ENCODE measurements at places on chromosomes 1 and 21.

DNA sequence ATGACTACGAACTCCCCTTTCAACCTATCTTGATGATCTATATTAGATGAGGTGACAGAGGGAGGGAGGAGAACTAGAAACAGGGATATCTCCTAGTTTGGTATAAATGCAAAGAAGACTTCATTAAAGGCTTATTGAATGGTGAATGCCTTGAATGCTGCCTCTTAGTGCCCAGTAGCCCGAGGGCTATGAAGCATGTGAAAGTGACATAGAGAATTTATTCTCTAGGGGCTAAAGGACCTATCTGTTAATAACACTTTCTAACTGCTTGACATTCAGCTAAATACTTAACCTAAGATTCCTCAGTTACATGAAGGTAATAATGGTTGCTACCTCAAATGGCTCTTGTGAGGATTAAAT lies 764.1 kb downstream of the LTN1 start:
- no peak for DNase-seq

- DNase-seq: no peak
Observed at GRCh38 chr1:94734963-94735901, 84.9 kb upstream of the SLC44A3 start.

- no peak for DNase-seq
Observed at GRCh38 chr1:109807402-109807801, 43.7 kb upstream of the EPS8L3 start.

DNA sequence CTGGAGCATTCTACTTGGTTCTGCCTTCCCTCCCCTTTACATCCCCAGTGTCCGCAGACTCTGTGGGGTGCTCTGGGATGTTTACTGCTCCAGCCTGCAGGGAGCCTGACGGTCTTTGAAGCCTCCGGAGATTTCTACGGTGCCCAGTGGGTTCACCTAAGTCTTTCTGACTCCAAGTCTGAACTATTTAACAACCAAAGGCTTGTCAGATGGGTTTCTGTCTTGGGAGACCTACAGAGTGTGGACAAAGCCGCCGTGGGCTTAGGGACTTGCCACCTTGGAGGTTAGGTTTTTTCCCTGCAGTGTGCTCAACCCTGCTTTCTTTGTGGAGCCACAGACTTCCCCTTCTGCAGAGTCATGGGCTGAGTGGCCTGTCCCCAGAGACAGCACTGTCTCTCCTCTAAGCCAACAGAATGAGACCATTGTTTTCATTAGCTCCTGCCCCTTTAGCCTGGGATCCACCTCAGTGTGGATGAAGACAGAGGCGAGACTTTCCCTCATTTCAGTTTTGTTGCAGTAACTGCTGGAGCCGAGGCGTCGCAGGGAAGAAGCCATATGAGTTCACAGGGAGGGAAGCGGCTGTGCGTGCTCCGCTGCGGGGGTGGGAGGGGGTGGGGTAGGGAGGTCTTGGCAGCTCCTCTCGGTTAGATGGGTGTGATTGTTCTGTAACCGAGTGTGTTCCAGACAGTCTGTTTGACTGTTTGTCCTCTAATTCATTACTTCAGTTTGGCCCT lies 120.7 kb downstream of the CNIH3 start:
- DNase-seq: no peak

GRCh38 chr1:2228694-2229036 lies 546 bp downstream of the SKI start:
- DNase-seq: no peak

- no peak for DNase-seq
Observed at GRCh38 chr1:22177354-22178003, 34.6 kb upstream of the WNT4 start.

DNA sequence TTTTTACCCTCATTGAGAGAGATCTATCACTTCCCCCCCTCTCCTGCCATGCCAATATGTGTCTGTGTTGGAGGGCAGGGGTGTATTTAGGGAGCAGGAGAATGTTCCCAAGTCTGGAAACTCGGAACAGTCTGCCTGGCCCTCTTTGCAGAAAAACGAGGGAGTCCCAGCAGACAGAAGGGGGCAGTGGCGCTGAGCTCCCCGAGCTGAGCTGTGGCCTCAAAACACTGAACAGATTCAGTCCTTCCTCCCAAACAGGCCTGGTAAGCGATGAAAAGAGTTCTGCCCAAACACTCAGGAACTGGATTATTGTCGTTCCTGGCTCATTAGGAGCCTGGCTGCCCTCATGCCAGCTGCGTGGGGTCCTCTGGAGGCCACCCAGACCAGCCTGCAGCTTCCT lies 981 bp downstream of the CLDN14 start:
- peak; percentile 17 for DNase-seq

DNA sequence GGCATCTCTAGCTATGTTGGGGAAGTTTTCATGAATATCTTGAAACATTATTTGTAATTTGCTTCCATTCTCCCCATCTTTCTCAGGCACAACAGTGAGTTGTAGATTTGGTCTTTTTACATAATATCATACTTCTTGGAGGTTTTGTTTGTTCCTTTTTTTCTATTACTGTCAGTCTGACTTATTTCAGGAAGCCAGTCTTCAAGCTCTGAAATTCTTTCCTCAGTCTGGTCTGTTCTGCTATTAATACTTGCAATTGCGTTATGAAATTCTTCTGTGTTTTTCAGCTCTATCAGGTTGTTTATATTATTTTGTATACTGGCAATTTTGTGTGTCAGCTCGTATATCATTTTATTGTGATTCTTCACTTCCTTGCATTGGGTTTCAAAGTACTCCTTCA lies 424.6 kb upstream of the PTBP2 start:
- DNase-seq: no peak

DNA sequence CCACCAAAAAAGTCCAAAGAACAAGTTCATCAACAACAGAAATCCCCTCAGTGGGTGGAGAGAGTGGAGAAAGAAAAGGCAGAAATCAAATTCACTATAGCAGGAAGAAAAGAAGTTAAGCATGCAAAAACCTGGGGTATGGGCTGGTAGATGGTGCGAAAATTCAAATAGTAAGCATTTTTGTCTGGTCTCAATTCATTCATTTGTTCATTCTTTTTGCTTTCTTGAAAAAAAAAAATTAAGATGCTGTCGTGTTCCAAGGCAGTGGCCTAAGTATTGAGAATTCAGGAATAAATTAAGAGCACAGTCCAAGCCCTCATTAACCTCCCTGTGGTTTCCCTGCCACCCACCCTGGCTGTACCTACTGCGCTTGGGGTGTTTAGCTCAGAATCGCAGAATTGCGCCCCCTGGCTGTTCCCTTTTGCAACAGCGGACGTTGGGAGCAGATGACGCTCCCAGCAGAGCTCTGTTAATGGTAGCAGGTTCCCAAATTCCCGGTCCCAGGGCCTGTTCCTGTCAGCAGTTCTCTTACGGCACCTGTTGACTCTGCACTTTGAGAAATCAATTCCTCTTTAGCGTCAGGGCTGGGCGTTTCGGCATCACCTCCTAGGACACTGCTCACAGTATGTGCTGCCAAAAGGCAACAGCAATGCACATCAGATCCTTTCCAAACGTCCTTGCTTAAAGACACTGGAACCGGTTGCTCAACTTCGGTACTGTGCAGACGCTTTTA lies 34.0 kb upstream of the SSX2IP start:
- DNase-seq: no peak

- no peak for DNase-seq
Observed at GRCh38 chr1:162596514-162597170, 35.1 kb downstream of the UAP1 start.

DNA sequence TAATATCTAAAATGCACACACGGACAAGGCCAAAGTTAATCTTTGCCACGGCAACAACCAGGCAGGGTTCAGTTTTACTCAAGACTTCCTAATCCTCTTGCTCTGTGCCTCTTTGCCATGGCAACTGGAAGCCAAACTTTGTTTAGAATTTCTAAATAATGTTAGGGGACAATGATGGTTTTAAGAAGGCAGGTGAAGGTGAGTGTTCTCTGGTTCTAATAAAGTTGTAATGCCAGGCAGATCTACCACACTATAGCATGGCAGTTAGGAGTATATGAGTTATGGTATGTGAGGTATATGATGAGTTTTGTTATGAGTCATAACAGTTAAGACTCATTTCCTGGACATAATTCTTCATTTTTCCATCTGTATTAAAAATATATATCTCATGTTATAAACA lies 2.7 kb downstream of the PTPRC start:
- no peak for DNase-seq

DNA sequence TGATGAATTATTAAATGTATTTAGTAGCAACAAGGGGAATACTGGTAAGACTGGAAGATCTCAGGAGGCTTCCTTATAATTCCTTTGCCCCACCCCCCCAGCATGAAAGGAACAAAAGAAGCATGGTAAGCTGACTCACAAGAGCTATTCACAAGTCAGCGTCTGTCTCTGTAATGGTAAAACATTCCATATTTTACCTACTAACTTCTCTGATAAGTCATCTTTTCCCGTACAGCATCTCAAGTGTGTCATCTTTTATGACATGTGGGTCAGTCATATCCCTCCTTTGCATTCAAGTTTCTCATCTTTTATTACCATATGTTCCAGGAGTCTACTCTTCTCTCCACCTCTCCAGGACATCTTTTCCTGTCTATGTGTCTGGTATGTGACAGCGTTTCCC lies 241.3 kb downstream of the PLA2G4A start:
- no peak for DNase-seq

DNA sequence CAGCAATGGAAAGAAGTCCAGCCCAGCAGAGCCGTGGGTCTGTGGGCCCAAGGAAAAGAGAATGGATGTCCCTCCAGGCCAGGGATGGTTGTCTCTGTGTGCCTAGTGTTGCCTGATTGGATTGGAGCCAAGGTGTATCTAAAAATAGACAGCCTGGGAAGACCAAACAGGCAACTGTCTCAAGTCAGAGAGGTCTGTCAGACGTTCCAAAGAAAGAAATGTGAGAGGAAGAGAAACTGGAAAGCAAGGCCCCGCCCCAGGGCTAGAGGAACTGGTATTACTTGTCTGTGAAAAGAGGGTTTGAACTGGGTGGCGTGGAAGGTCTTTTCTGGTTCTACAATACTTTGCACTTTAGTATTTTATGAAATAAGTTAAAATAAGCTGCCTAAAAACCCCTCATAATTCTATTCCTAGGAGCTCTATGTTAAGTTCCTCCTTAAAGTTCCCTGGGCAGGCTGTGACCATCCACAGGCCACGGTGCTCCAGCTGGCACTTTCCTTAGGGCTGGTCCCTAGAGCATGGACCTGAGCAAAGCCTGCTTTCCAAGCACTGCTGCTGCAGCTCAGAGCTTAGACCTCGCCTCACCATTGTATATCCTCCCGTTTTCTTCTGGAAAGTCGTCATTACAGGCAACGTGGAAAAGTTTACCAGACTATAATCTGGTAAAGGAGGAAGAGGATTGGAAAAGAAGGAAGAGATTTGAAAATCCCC lies 151.6 kb downstream of the DISC1 start:
- peak; percentile 57 for DNase-seq

DNA sequence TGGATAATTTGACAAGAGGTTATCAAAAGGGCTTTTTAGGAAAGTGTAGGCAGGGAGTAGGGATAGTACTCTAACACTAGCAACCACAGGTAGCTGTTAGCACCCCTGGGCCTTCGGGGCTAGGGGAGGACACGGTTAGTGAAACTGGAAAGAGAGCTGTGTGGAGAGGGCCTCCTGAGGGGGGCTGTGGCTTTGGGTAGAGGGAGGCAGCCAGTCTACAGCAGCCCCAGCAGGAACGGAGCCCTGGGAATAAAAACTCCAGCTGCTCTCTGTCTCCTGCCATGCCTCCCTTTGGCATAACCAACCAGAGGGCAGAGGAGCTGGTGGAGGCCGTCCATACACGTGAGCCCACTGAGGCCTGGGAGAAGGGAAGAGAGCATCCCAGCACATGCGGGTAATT lies 223.2 kb downstream of the FOXD2 start:
- no peak for DNase-seq

DNA sequence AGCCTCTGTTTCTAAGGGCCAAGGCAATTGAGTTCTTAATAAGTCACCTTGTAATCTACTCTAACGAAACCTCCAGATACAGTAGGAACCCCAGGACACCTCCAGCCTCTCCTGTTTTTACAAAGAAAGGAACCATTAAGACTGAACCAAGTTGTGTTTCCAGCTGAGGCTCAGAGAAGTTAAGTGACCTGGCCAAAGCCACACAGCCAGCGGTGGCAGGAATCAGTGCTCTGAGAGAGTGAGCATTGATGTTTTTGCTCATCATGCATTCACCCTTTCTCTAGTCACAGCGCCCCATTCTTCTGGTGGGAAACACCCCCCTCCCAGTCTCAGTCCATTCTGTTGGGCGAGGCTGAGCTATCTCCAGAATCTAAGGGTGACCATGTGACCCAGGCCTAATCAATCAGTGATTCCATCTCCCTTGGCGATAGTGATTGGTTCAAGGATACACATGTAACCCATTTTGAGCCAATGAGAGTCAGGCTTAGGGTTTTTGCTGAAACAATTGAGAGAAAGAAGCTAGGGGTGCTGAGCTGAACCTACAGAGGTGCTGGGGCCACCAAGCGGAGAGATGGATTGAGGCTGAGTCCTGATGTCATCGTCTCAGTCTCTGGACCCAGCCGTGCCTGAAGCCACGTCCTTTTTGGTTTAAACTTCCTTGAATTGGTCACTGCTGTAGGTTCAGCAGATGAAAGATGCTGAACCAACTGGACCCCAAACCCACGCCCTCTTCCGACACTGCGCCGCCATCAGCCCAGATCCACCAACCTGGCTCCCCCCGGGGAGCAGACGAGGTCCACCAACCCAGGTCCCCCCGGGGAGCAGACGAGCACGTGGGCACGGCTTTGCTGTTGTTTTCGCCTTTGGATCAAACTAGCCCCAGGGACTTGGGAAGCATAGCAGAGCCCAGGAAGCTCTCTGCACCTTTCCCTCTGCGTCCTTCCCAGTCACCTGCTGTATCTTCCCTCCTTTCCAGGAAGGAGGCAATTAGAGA lies 28.0 kb upstream of the RERE start:
- DNase-seq: no peak

- no peak for DNase-seq
Observed at GRCh38 chr1:207851696-207852095, 59.2 kb downstream of the CD34 start.

DNA sequence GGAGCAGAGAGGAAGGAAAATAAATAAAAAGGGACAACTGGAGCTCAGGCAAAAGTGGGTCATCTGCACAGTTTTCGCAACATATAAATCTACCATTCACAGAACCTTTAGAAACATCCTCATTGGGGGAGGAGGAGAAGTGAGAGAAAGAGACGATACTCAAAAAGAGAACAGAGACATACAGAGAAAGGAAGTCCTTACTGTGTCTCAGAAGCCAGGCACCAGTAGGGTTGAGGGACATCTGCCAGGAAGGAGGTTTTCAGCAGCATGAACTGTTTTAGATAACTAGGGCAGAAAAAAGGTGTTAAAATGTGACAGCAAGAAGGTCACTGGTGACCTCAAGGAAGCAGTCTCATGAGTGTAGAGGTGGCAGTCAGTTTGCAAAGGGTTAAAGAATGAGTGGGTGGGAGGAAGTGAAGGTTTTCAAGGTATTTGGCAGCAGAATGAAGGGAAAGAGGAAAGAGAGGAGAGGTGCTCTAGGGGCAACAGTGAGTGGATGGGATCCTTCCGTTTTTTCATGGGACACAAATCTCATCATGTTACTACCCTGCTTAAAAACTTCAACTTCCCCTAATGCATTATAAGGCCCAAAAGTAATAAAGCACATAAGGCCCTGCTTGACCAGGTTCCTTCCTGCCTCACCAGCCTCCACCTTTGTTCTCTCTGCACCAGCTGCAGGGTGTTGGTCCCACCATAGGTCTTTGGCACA lies 9.5 kb downstream of the JAK1 start:
- no peak for DNase-seq

All from cardiac muscle cell (in vitro differentiated cells and primary cell).